ENCODE measurements at places on chromosomes 5 and 9.

- DNase-seq: no peak
Observed at GRCh38 chr5:17317473-17317872, 100.0 kb downstream of the BASP1 start.

GRCh38 chr5:179530069-179530998 is 20.0 kb upstream of the RUFY1 start:
- peak; percentile 67 for DNase-seq

DNA sequence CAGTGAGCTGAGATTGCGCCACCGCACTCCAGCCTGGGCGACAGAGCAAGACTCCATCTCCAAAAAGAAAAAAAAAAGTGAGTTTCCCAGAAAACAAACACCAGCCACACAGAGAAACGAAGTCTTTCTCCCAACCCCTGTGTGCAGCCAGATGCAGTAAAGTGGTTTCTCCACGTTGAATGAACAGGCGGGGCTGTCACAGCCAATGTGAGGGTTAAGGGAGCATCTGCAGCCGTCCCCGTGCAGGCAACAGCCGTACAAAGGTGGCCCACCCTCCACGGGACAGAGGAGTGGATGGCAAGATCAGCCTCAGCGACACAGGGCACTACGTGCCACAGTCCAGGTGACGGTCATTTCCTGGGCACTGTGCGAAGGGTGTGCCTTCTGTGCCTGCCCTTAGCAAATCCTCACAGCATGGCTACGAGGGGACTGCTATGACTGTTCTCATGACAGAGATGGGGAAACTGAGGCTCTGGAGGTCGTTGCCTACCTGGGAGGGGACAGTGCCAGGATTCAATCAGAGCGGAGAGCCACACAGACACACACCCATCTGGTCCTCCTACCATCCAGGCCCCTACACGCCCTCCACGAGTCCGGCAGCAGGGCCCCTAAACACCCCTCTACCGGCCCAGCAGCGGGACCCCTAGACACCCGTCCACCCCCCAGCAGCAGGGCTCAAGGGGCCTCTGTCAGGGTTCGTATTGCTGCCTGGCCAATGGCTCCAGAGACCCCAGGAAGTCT is 2.3 kb downstream of the VAV2 start:
- no peak for DNase-seq

GRCh38 chr9:13786131-13786530 is 506.6 kb upstream of the MPDZ start:
- no peak for DNase-seq

DNA sequence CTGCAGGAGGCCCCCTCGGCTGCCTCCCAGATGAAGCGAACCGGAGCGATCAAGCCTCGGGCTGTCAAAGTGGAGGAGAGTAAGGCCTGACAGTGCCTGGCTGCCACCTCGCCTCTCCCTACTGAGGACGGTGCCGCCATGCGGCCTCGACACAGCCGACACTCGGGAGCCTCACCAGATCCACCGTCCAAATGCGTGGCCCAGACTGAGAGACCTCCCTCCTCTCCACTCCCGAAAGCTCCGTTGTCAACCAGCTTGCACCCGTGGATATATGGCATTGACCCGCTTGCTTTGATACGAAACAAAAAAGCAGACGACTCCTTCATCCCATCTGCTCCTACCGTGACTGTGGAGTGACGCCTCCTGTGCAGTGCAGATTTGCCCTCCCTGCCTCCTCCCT is 6.9 kb upstream of the POMT1 start:
- no peak for DNase-seq

DNA sequence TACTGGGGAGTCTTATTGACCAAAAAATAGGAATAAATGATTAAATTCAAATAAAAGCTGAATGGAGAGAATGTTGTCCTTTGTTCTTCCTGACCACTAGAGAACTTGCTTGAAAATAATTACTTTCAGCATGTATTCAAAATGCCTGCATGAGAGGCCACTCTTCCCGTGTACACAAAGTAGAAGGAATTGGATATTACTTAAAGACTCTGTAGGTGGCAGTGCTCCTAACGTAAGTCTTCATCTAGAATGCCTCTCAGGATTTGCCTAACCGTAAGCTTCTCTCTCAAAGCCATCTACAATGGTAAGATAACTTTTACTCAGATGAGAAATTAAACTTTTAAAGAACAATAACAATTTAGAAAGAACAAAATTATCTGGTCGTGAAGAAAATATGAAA is 620.0 kb upstream of the CCNG1 start:
- DNase-seq: no peak

GRCh38 chr5:81761270-81761669 is 10.4 kb upstream of the SSBP2 start:
- no peak for DNase-seq

- DNase-seq: no peak
Observed at GRCh38 chr5:95043234-95043633, 241.7 kb downstream of the MCTP1 start.

- DNase-seq: peak; percentile 34
Observed at GRCh38 chr5:57476601-57477056, 6.0 kb downstream of the ACTBL2 start.
